ENCODE measurements at places on chromosomes 2 and 18.

DNA sequence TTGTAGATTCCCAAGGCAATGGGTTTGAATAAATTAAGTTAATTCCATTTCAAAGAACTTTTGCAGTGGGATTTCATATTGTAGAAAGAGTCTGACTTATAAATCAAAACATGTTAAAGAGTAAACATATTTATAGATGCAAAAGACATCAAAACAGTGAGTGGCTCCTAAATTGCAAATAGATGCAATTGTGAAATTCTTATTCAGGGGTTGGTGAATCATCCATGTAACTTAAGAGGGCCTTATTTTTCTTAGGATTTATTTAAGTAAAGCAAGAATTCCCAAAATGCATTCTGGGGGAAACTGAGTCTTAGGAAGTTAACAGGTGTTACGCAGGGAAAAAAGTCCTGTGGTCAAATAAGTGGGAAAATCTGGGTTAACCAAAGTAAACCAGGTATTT, 11.3 kb downstream of the TANC1 start:
- no peaks in the 10 kb centered on the region for H3K36me3 ChIP-seq
- H3K27ac ChIP-seq, result no peak overlapping the region
- H3K4me3 ChIP-seq, result no peak overlapping the region
- H3K4me1 ChIP-seq, result peaks cover 56% of the 10 kb centered on the region
- no peaks in the 10 kb centered on the region for H3K27me3 ChIP-seq

- H3K4me3 ChIP-seq, result no peak overlapping the region
- H3K27ac ChIP-seq, result no peak overlapping the region
These were observed 130.6 kb downstream of the AKAIN1 start for GRCh38 chr18:5066380-5066977.

DNA sequence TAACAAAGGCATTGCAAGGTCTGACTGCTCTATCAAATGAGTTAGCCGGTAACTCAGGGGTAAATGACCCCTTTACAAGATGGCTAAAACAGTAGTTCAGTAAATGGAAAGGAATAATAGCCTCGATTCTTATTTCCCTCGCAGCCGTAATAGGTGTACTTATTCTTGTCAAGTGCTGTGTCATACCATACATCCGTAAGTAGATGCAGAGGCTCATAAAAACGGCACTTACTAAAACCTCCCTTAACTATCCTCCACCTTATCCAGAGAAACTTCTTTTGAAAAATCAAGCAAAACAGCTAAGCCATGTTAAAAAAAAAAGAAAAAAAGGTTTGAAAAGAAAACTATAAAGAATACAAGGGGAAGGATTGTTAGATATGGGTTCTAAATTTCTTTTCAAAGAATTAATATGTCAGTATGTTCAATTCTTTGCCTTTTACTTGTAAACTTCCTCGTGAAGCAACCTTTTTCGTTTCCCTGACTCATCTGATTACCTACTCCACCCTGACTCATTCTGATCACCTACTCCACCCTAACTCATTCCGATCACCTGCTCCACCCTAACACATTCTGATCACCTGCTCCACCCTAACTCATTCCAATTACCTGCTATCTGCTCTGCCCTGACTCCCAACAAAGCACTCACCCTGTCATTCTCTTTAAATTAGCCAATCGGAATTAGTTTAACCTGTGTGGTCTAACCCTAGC, 127.5 kb downstream of the SPAG16 start:
- no peaks in the 10 kb centered on the region for H3K36me3 ChIP-seq
- H3K4me1 ChIP-seq, result no peaks in the 10 kb centered on the region
- no peak for DNase-seq
- H3K4me3 ChIP-seq, result no peak overlapping the region
- no peak overlapping the region for H3K27ac ChIP-seq

GRCh38 chr2:197838036-197838435, 33.6 kb downstream of the PLCL1 start:
- H3K36me3 ChIP-seq, result no peaks in the 10 kb centered on the region
- peak overlapping the region; percentile 35 for H3K27ac ChIP-seq
- no peak for DNase-seq

GRCh38 chr2:36456227-36457175, 100.9 kb downstream of the CRIM1 start:
- H3K4me1 ChIP-seq, result peaks cover 85% of the 10 kb centered on the region
- no peaks in the 10 kb centered on the region for H3K27me3 ChIP-seq
- no peak overlapping the region for H3K4me3 ChIP-seq
- no peaks in the 10 kb centered on the region for H3K36me3 ChIP-seq

DNA sequence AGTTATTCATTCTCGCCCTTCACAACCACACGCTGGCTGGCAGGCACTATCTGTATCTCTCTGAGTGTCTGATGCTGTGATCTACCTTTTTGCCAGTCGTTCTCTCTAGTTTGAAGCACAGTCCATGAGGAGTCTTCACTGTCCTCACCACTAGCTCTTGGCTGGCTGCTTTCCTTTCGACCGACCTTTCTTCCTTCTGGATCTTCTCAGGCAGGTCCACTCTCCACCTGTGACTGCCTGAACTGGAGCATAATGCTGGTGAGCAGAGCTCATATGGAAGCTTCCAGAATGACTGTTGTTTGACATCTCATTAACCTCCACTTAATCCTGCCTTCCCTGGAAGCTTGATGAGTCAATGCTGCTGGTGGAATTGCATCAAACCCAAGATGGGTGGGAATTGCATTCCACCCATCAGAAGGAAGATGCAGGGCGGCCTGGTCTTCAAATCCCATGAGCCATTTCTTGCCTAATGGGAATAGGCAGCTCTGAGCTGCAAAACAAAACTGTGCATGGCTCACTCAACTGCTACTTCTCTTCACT, 283.5 kb upstream of the HDAC4 start:
- no peaks in the 10 kb centered on the region for H3K4me1 ChIP-seq
- DNase-seq, result no peak
- H3K36me3 ChIP-seq, result no peaks in the 10 kb centered on the region

- no peaks in the 10 kb centered on the region for H3K4me1 ChIP-seq
- H3K27me3 ChIP-seq, result no peaks in the 10 kb centered on the region
- peak overlapping the region; percentile 99 for H3K27ac ChIP-seq
- peak overlapping the region; percentile 96 for H3K4me3 ChIP-seq
These were observed 820 bp downstream of the TMBIM1 start for GRCh38 chr2:218291318-218292047.

DNA sequence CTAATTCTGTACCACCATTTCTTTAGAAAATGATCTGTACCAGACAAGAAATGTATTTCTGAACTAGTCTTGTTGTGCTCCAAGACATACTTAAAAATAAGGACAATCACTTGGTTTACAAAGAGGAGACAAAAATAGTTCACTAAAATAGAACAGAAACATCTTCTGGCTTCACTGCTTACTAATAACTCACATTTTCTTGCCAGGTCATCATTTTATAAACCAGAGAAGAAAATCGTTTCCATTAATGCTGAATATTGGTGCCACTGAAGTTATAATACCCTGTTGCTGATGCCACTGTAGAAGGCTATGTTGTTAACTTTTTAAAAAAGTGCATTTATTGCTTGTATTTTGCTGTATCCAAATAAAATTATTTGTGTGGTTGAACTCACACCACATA, 94.8 kb upstream of the ZNF236 start:
- no peak for DNase-seq
- no peaks in the 10 kb centered on the region for H3K36me3 ChIP-seq
- no peak overlapping the region for H3K27ac ChIP-seq
- H3K4me3 ChIP-seq, result no peak overlapping the region
- peaks cover under 1% of the 10 kb centered on the region for H3K27me3 ChIP-seq

DNA sequence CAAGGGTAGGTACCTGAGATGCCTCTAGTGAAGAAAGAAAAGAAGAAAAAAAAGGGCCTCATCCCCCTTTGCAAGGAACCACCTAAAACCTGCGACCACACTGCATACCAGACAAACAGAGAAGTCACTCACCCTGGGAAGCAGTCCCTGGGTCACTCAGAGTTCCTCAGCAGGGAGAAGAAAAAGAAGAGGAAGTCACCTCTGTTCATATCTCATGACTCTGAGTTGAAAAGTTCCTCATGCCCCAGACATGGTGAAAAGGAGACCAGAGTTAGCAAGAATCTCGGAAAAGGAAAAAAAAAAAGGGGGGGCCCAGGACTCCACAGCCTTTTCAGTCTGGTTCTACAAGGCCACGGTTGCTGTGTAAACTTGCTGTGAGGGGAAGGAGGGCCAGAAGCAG, 478.4 kb upstream of the NRXN1 start:
- no peaks in the 10 kb centered on the region for H3K4me1 ChIP-seq
- no peak for DNase-seq
- H3K27me3 ChIP-seq, result no peaks in the 10 kb centered on the region
- H3K27ac ChIP-seq, result no peak overlapping the region

DNA sequence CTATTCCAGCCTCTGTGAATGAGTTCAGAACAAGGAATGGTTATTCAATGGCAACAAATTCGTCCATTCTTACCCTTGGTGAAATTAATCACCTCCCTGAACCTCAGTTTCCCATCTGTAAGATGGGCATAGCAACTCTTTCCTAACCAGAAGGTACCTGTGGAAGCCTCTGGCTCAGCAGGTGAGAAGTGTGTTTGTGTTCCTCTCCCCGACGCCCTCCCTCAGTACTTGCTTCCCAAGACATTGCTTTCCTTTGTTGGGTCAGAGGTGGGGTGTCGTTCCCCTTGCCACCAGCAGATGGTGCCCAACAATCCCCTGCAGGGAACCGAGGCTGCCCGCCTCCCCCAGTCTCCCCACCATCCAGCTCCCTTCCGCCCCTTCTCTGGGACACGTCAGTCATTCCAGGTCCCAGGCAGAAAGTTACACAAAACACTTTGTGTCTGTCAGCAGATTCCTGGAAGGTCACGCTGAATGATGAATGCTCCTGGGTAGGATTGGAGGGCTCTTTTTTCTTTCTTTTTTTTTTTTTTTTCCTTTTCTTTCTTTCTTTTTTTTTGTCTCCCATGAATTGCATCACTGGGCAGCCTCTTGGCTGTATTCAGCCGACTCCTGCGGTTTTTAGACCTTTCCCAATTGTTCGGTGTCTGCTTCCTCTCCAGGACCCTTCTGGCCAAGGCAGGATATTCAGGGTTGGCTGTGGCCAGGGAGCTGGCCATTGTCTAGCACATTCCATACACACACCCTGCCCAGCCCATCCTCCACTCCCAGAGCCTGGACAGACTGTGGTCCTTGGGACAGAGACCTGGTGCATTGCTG, 117.3 kb downstream of the LPIN1 start:
- H3K36me3 ChIP-seq, result no peaks in the 10 kb centered on the region
- no peaks in the 10 kb centered on the region for H3K4me1 ChIP-seq
- H3K4me3 ChIP-seq, result peak overlapping the region; percentile 10
- DNase-seq, result peak; percentile 92
- no peaks in the 10 kb centered on the region for H3K27me3 ChIP-seq
- H3K27ac ChIP-seq, result peak overlapping the region; percentile 32

DNA sequence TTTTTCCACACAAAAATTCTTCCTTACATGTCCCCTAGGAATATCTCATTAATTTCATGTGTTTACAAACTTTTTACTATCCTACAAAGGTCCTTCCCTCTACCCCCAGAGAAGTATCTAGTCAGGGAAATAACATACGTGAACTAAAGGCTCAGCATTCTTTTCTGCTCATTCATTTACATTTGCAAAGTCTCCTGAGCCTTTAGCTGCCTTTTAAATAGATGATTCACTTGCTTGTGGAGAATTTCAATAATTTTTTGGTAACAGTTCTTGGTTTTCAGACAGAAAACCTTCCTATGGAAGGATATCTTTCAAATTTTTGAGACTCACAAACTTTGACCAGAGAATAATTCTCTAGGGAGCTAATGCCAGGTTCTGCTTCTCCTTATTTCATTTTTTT, 81.5 kb upstream of the RMDN2 start:
- H3K4me1 ChIP-seq, result no peaks in the 10 kb centered on the region
- H3K36me3 ChIP-seq, result no peaks in the 10 kb centered on the region
- no peak overlapping the region for H3K4me3 ChIP-seq
- H3K27ac ChIP-seq, result no peak overlapping the region

GRCh38 chr2:222792001-222792611, 68.7 kb upstream of the ACSL3 start:
- peak overlapping the region; percentile 51 for H3K27ac ChIP-seq
- peak; percentile 82 for DNase-seq
- peaks cover 14% of the 10 kb centered on the region for H3K4me1 ChIP-seq
- no peak overlapping the region for H3K4me3 ChIP-seq
- no peaks in the 10 kb centered on the region for H3K27me3 ChIP-seq

DNA sequence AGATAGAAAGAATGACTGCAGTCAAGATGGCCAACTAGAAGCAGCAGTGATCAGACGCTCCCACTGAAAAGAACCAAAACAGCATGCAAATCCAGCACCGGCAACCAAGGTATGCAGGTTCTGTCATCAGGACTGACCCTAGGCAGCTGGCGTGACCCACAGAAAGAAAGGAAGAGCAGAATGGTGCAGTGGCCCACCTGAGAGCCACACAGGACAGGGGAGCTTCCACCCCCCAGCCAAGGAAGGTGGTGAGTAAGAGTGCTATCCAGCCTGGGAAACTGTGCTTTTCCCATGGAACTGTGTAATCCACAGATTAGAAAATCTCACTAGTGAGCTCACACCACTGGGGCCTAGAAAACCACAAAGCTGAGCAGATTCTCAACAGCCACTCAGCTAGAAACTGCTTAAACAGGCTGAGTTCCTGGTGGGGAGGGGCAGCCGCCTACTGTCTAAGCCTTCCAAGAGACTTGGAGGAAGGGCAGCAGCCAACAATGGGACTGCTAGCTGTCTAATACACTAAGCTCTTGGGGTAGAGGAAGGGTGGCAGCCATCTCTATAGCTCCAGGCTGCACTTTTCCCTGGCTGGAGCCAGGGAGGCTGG, 127.9 kb downstream of the EVA1A start:
- H3K27ac ChIP-seq, result no peak overlapping the region
- no peak for DNase-seq
- H3K27me3 ChIP-seq, result no peaks in the 10 kb centered on the region
- no peak overlapping the region for H3K4me3 ChIP-seq

DNA sequence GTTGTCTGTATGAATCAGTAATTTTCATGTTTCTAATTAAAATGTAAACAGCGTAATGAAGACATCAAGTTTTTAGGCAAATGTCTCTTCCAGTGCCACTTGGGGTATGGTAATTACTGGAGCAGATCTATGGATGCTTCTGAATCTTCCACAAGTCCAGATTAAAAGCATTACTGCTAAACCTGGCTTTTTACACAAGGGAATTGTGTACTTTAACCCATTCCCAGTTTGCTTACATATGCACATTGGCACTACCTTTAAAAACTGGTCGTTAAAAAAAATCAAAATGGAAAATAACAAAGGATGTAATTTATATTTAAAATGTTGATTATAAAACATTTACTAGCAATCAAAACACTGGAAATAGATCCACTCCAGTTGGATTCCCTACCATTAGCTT, 19.7 kb downstream of the FIGN start:
- H3K27me3 ChIP-seq, result no peaks in the 10 kb centered on the region
- H3K4me1 ChIP-seq, result no peaks in the 10 kb centered on the region
- no peaks in the 10 kb centered on the region for H3K36me3 ChIP-seq
- no peak overlapping the region for H3K4me3 ChIP-seq
- no peak for DNase-seq
- no peak overlapping the region for H3K27ac ChIP-seq

DNA sequence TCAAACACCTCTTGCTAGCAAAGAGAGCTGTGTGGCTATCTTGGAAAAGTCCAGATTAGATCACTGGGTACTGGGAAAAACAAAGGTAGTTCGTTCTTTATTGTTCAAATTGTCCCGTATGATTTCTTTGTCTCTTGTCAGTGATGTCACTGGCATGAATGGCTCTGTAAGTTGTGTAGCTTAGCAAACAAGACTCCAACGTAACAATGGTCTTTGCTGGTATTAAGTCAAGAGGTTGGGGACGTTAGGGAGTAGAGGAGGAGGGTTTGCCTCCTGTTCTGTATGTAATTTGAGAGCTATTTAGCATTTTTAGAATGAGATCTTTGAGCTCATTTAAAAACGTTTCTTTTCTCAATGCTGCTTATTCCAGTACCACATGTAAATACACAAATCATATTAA, 216.5 kb upstream of the SP5 start:
- DNase-seq, result no peak
- H3K27ac ChIP-seq, result no peak overlapping the region
- H3K27me3 ChIP-seq, result no peaks in the 10 kb centered on the region
- H3K36me3 ChIP-seq, result no peaks in the 10 kb centered on the region

Data from tibial artery (tissue), 4 donors.